ENCODE measurements at places on chromosomes 2 and 18.

DNA sequence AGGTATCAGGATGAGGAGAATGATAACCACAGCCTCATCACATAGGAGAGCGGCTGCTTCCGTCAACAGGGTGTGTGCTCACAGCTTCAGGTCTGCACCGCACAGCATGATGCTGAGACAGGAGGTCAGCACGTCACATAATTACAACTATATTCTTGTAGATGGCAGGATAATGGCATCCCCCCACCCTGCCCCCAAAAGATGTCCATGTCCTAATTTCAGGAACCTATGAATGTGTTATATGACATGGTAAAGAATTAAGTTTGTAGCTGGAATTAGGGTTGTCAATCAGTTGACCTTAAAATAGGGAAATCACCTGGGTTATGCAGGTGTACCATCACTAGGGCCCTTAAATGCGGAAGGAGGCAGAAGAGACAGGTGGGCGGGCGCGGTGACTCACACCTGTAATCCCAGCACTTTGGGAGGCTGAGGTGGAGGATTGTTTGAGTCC is 73.9 kb downstream of the ARL4C start:
- DNase-seq, result peak; percentile 85

GRCh38 chr2:111954602-111955332 is 56.4 kb downstream of the MERTK start:
- DNase-seq, result no peak

DNA sequence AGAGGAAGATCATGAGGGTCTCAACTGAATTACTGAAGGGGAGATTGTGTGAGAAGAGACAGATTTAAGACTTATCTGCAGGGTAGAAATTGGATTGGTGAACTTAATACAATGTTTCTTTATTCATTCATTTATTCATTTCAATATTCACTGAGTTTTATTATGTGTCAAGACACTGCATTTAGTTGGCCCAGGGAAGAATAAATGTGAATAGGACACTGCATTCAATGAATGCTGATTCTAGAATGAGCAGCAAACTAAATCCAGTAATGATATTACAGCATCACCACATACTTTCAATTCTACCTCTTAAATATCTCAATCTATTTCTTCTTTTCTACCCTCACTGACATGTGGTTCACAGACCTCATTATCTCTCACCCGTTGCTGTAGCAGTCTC is 149.0 kb upstream of the TACR1 start:
- no peak for DNase-seq

- no peak for DNase-seq
Measured at GRCh38 chr2:161681046-161681445, 56.8 kb downstream of the SLC4A10 start.

- DNase-seq, result no peak
Measured at GRCh38 chr2:178747767-178748166, 59.5 kb downstream of the TTN start.

DNA sequence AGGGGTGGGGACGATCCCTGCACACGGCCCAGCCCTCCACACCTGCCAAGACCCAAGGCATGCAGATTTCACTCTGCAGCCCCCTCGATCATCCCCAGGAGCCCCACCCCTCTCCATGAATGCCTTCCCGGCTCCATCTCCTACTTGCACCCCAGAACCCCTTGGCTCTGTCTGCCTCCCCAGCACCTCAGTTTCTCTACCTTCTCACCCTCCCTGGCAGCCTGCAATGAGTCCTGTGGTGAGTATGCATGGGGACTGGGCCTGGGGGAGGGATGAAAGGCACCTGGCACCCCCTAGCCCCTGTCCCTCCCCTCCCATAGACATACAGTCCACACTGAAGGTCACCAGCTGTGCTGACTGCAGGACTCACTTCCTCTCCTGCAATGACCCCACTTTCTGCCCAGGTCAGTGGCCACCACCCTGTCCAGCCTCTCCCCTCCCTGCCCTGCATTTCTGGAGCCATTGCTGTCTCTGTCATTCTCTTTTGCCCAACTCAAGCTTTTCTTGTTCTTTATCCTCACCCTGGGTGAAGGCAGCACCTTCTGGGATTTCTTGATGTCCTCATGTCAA is 1.0 kb downstream of the TEX51 start:
- DNase-seq, result no peak

DNA sequence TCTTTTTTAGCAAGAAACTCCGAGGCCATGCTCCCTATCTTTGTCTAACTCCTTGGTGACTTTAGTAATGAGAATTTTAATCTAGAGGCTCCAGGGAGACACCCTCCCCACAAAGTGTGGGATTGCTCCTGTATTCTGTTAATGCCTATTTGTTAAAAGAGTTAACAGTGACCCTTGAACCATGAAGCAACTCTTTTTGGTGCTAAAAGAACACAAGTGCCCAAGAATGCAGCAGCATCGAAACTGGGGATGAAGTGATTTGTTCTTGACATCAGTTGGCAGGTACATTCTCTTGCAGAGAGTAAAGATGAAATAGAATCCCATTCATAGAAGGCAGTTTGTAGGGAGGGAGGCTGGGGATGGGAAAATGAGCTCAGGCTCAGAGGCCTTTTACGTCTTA is 50.0 kb downstream of the FMNL2 start:
- no peak for DNase-seq

GRCh38 chr2:190662754-190663153 is 13.9 kb downstream of the NAB1 start:
- DNase-seq, result no peak

- DNase-seq, result no peak
Measured at GRCh38 chr2:241091734-241092445, 10.2 kb downstream of the MTERF4 start.

DNA sequence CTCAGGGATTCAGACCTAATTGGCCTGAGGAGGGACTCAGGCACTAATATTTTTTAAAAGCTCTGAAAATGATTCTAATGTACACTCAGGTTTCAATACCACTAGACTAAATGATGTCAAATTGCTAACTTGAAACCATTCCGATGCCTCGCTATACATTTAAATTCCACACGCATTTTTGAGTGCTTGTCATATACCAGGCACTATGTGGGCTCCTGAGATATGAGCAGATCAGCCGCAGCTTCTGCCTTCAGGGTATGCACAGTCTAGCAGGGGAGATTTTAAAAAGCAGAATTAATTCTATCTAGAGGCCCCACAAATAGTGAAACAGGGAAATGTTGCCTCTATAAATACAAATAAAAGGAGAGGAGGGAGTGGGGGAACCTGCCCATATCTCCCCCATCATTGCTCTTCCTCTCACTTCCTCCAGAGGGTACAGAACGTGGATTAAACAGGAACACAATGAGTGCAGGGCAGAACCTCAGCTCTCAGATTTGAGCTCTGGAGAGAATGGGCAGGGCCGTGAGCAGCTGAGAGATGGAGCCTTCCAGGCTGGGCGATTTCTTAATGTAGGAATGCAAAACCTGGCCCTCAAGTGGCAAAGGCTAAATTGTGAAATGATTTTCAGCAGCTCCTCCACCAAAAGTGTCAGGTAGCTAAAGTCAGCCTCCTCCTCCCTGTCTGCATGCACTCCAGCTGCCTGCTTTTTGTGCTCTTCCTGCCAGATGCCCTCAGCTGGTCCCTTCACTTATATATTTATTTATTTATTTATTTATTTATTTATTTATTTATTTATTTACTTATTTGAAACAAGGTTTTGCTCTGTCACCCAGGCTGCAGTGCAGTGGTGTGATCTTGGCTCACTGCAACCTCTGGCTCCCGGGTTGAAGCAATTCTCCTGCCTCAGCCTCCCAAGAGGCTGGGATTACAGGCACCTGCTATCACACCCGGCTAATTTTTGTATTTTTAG is 24.6 kb upstream of the LBH start:
- DNase-seq, result no peak

DNA sequence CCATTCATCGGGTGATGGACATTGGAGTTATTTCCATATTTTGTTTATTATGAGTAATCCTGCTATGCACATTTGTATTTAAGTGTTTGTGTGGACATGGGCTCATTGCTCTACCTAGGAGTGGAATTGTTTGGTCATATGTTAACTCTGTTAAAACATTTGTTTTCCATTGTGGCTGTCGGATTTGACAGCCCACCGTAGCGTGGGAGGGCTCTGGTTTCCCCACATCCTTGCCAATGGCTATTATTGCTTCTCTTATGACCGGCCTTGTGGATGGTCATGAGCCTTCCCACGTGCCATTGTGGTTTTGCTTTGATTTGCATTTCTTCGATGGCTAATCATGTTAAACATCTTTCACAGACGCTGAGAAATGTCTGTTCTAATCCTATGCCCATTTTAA is 92.0 kb downstream of the ZNF236 start:
- no peak for DNase-seq

GRCh38 chr18:64982414-64983055 is 768.3 kb upstream of the CDH7 start:
- no peak for DNase-seq
